ENCODE measurements at places on chromosomes 16 and 17.
A peak's percentile ranks its signal among the peaks of the same experiment; 100 is the strongest.

DNA sequence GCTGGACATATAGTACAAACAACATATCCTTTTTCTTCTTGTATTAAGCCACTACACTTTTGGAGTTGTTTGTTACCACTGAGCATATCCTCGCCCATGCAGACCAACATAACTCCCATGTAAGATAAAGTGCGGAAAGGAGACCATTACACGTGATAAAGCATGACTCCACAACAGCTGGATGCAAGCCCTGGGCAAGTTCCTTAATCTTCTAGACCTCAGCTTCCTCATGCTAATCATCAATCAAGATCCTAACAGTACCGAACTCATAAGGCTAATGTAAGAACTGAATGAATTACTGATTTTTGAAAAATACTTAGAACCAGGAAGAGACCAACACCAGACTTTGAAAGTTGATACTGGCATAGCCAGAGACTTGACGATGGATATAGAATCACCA lies 47.0 kb upstream of the GSG1L start:
- no peak for DNase-seq

DNA sequence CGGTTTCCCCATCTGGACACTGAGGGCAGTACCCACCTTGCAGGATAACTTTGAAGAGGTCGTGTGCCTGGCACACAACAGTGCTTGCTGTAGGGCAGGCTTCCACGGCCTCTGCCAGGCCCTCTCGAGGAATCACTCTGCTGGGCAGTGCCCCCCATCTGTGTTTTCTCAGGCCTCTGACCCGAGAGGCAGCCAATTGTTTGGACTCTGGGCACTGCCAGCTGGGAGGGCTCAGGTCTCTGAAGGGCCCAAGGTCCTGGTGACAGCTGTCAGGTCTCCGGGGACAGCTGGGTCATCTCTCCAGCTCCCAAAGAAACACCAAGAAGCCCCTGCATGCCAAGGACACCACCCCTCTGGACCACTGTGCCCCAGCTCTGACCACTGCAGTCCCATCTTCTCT lies 1.0 kb upstream of the RAB26 start:
- no peak for DNase-seq

- DNase-seq: no peak
These were observed 787 bp downstream of the CDH11 start for GRCh38 chr16:65120831-65121721.

DNA sequence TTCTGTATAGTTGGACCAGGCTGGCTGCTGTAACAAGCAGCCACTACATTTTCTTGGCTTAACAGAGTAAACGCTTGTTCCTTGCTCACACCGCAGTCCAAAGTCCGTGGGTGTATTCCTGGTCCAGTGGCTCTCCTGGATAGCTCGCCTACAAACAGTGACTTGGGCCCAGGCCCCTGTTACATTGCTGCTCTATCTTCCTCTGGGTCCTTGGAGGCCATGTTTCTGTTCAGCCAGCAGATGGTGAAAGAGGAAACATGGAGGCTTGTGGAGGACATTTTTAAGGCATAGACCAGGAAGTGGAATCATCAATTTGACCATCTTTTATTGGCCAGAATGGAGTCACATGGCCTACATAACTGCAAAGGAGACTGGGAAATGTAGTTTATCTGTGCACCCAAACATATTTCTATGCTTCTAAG lies 55.1 kb downstream of the ATP2C2 start:
- DNase-seq: no peak

DNA sequence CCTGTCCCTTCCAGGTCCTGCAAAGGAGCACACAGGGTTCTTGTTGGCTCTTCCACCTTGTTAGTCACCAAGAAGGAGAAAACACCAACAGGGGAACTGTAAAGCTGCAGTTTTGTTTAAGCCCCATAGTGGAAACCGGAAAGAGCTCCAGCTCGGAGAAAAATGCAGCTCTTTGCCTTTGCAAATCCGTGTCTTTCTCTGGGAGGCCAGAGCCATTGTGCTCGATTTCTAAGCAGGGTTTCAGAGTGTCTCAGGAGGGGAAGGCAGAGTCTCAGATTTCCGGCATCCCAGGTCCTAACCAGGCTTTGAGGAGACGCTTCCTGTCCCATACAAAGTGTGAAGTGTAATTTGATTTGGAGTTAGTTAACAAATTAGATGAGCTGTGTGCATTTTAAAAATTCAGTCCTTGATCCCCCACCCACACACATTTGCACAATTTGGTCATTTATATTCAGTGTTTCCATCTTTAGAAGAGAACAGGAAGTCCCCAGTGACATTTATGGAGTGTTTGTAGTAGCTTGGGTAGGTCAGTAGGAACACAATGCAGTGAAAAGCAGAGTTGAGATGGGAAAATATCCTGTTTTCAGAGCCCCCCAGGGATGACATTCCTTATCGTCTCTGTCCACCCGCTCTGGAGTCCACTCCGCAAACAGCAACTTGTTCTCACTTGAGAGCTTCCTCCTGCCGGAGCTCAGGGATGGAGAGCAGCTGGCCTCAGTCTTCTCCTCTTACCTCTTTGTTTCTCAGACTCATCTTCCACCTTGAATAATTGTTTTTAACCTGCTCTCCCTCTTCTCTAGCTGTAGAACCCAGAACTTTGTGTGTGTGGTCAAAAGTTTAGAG lies 331.9 kb downstream of the SEC14L1 start:
- no peak for DNase-seq

DNA sequence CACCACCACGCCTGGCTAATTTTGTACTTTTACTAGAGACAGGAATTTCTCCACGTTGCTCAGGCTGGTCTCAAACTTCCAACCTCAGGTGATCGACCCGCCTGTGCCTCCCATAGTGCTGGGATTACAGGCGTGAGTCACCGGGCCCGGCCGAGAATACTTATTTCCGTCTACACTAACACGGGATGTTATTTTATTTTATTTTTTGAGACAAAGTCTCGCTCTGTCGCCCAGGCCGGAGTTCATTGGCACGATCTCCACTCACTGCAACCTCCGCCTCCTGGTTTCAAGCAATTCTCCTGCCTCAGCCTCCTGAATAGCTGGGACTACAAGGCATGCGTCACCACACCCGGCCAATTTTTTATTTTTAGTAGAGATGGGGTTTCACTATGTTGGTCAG lies 9.5 kb upstream of the PDXDC1 start:
- no peak for DNase-seq

- DNase-seq: peak; percentile 17
These were observed 15.9 kb upstream of the FBXO47 start for GRCh38 chr17:38982858-38983746.

GRCh38 chr17:80783971-80784370 lies 207.7 kb upstream of the CHMP6 start:
- DNase-seq: no peak

DNA sequence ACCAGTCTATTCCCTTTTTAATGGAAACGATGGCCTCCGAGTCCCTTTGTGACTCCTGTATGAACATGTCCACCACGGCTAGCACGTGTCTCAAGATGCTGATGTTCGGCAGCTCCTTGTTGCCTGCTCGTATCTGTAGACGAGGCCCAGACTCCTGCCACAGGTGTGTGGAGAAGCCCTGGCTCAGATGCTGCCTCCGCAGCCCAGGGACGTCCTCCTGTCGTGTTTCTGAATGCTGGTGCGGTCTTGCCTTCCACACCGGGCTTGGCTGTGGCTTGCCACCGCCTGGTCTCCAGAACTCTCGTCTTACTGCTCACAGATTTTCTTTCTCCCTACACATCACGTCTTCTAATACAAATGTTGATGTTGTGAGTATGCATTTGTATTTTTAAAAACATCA lies 17.0 kb downstream of the FOXF1 start:
- no peak for DNase-seq

DNA sequence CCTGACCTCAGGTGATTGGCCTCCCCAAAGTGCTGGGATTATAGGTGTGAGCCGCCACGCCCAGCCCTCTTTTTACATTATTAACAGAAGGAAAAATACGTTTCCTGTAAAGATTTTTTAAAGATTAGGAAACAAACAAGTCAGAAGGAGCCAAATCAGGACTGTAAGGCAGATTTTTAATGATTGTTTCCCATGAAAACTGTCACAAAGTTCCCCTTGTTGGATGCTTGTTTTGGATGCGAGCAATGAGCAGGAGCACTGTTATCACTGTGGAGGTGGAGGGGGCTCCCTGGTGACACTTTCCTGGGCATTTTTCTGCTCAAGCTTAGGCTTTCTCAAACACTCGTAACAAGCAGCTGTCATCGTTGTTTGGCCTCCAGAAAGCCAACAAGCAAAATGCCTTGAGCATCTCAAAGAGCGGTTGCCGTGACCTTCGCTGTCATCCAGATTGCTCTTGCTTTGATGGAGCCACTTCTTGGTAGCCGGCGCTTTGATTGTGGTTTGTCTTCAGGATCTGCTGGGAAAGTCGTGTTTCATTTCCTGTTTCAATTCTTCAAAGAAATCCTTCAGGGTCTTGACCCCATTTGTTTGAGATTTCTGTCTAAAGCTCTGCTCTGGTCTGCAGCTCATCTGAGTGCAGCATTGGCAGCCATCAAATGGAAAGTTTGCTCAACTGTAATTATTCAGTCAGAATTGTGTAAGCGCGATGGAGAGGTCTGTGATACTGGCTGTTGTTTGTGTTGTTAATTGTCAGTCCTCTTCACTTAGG lies 128.7 kb downstream of the RPTOR start:
- DNase-seq: no peak

GRCh38 chr17:19372866-19373504 lies 5.3 kb upstream of the MAPK7 start:
- DNase-seq: no peak

DNA sequence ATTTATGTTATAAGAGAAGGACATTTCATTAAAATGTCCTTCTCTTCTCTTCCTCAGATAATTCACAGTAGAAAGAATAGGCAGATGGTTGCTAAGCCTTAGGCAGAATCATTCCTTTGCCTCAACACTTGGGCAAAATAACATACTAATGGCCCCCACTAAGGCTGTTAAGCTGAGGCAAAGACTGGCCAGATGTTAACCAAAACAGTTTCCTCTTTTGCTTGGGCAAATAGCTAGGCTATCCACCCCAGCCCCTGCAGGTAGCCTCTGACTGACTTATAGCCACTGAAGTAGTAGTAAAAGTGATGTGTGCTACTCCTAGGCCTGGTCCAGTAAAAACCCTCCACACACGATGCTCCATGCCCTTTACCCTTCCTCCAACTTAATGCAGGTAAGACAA lies 55.2 kb downstream of the SPAG9 start:
- DNase-seq: no peak

DNA sequence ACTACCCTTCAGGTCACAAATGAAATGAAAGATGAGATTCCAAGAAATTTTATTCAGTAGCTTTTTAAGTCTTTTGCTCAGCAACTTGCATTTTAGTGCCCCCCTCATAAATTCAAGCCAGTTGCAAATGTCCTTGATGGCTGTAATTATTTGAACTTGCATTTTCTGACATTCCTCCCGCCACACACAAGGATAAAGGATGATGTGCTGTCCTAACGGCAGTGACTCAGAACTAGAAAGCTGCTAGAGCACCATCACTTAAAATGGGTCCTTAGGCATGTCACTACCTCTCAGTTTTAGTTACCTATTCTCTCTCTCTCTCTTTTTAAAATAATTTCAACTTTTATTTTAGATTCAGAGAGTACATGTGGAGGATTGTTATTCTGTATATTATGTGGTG lies 306.7 kb downstream of the CNTNAP4 start:
- DNase-seq: no peak

DNA sequence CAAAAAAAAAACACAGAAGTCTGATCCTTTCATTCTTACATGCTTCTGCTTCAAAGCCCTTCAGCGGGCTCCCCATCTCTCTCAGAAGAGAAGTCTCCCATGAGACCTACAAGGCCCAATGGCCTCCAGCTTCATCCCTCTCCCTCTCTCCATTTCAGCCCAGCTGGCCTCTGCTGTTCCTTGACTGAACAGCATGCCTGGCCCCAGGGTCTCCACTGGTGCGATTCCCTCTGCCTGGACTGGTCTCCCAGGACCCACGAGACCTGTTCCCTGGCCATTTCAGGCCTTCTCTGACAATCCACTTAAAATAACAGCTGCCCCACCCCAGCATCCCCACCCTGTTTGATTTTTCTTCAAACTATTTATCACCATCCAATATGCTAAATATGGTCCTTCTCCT lies 91.2 kb downstream of the AIPL1 start:
- DNase-seq: no peak

DNA sequence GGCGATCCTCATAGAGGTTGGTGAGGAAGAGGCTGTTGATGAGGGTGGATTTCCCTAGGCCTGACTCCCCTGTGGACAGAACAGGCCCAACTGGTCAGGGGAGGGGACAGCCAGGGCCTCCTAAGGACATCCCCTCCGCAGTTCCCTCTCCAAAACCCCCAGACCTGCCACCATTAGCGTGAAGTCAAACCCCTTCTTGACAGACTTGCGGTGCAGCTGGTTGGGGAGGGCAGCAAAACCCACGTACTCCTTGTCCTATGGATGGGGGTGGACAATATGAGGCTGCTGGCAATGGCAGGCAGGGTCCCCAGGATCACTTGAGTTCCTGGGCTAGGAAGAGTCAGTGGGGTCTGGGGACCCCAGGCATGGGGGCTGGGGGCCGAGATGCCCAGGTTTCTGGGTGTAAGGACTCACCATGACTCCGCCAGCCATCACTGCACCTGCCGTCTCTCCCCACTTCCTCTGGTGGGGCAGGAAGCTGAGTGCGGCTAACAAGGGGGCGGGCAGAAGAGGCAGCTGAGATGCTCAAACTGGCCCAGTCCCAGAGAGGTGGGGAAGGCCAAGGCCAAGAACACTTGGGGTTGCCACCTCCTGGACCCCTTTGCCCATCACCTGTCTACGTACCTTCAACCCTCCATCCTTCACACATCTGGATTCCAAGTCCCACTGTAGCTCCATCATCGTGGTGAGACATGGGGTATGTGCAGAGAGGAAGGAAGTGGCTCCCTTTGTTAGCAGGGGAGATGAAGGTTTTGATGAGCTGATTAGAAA lies at the start of gene SEPTIN1:
Gene SEPTIN1 (minus strand): TSS at position 451 of the 771 bp plus-strand sequence. CDS start 19 bp downstream, at position 432.
- DNase-seq: peak; percentile 71

DNA sequence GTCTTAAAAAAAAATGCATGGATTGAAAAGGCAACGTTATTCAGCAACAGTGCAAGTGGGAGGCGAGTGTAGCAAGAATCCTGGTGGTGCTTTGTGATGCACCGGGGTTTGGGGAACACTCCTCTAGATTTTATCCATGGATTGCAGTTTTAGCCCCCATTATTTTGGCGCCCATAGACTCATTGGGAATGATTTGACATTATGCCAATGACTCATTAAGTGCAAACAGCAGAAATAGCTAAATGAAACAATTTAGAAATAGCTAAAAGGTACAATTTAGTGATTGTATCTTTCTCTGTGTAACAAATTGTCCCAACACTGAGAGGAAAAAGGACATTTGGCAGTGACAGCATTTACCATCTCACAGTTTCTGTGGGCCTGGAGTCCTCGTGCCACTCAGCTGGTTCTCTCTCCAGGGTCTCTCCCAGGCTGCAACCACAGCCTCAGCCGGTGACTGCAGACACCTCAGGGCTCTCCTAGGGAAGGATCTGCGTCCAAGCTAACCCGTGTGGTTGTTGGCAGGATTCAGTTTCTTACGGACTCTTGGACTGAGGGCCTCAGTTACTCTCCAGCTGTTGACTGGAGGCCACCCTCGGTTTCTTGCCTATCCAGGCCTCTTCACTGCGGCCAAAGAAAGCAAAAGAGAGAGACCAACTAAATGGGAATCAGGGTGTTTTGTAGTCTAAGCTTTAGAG lies 398.7 kb downstream of the SNX29 start:
- DNase-seq: no peak

Measured in stimulated activated naive CD4-positive, alpha-beta T cell treated with Interleukin-2 at 50 U/mL for 16 hours (primary cell).